NCI-H2171 treated with DMSO at 0.1 percent for 48 hours (cell line): ENCODE measurements at places on chromosomes 7 and 10.

DNA sequence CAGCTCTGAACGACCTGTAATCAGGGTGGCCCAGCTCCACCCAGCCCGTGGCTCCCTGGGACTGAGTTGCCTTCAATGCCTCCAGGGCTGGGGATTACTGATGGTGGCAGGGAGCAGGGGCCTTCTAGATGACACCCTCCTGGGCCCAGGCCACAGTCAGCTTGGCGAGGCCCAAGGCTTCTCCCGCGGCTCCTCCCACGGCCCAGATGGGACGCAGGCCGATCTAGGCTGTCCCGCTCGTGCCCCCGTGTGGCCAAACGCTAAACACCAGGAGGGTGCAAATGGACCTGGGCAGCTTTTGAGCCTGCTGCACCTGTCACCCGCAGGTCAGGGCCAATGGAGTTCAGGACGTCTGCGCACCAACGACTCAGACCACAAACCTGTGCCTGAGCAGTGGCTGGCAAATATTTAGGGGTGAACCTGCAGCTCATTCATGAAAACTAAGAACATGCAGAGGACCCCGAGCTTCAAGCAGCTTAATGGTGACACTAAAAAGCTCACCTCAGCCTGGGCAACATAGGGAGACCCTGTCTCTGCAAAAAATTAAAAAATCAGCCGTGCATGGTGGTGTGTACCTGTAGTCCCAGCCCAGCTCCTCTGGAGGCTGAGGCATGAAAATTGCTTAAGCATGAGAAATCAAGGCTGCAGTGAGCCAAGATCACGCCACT is 43.2 kb downstream of the ASB13 start:
- peak; percentile 51 for DNase-seq

- DNase-seq: peak; percentile 72
Measured at GRCh38 chr10:101467286-101467770, 113.4 kb downstream of the BTRC start.

DNA sequence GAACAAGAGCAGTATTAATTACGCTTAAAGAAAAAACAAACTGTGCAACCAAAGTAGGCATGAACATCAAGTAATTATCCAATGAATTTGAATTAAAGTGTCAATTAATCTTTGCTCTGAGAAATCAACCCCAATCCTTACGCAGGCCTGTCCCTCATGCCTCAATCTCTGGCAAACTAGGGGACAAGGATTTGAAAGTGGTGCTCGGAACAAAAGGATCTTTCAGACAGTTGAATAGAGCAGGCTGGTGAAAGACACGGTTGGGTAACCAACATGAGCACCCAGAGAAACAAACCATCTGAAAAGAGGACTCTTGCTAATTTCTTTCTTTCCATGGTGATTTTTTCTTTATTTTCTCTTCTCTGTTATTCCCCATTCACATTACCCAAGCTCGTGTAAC is 203.5 kb upstream of the PHF14 start:
- DNase-seq: no peak

DNA sequence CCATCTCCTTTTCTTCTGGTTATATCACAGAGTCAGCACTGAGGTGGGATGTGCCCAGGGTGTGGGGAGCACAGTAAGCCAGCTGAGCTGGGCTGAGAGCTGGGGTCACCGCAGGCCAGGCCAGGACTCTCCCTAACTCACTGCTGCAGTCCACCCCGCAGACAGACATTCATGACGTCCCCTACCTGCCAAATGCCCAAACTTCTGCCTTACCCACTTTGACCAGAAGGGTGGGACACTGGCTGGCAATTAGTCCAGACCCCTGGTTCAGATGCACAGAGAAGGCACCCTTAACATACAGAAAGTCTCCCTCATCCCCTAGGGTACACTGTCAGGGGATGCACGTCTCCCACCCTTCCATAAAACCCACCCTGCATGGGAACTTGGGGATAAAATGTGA is 2.1 kb downstream of the DRGX start:
- DNase-seq: no peak

DNA sequence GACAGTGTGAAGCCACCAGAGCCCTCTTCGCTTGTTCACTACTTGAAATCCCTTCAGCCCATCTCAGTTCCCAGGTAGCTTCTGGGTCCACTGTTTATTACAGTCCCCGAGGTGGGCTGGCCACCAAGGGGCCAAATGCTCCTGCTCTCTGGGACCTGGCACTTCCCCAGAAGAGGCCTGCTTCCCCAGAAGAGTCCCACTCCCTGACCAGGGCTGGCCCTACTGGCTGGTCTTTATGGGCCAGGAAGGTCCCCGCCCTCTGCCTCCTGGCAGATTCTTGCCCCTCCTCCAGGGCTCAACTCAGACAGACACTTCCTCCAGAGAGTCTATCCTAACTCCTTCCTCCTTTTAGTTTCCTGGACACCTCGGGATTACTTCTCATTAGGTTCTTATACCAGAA is 70.7 kb upstream of the LRRC18 start:
- DNase-seq: no peak
